ENCODE measurements at places on chromosomes 3 and 15.

- DNase-seq, result no peak
Observed at GRCh38 chr3:46936733-46937250, 39.8 kb downstream of the CCDC12 start.

- DNase-seq, result no peak
Observed at GRCh38 chr3:5019411-5020241, 40.4 kb downstream of the BHLHE40 start.

GRCh38 chr15:40510201-40510600 is 39.4 kb downstream of the CHST14 start:
- DNase-seq, result no peak

- DNase-seq, result no peak
Observed at GRCh38 chr15:33292717-33293307, 18.0 kb upstream of the RYR3 start.

- no peak for DNase-seq
Observed at GRCh38 chr3:13544293-13544831, 4.6 kb upstream of the FBLN2 start.

GRCh38 chr15:90711842-90712241 is 5.3 kb upstream of the BLM start:
- DNase-seq, result no peak

GRCh38 chr3:119690043-119690656 is 12.7 kb upstream of the CFAP91 start:
- DNase-seq, result no peak

- DNase-seq, result no peak
Observed at GRCh38 chr3:197253238-197253947, 45.0 kb downstream of the DLG1 start.

DNA sequence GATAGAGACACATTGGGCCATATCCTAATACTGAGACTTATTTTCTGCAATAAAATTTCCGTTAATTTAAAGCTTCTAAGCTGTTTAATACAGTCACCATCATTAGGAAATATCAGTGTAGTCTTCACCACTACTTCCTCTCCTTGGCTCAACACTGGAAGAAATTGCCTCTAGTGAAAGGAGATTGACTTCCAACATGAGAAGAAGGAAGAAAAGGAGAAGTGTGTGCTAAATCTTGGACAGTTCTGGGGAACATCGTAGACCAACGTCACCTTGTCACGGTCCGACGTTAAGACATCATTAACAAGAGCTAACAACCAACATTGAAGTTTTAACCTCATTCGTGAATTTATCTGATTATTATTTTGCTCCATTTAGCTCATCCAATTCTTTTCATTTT is 987.0 kb upstream of the CFAP20DC start:
- DNase-seq, result no peak

GRCh38 chr15:87731630-87732029 is 524.9 kb downstream of the NTRK3 start:
- no peak for DNase-seq

- no peak for DNase-seq
Observed at GRCh38 chr15:65903296-65904073, 34.2 kb downstream of the RAB11A start.

- DNase-seq, result no peak
Observed at GRCh38 chr3:107024551-107025026, 352.6 kb upstream of the CCDC54 start.

- DNase-seq, result no peak
Observed at GRCh38 chr15:68184616-68185480, 20.3 kb downstream of the CALML4 start.

GRCh38 chr15:34739346-34739745 is 15.5 kb downstream of the GJD2 start:
- DNase-seq, result no peak

- DNase-seq, result no peak
Observed at GRCh38 chr3:192382861-192383260, 344.5 kb downstream of the FGF12 start.

- DNase-seq, result no peak
Observed at GRCh38 chr15:43204016-43204901, 16.6 kb downstream of the EPB42 start.

DNA sequence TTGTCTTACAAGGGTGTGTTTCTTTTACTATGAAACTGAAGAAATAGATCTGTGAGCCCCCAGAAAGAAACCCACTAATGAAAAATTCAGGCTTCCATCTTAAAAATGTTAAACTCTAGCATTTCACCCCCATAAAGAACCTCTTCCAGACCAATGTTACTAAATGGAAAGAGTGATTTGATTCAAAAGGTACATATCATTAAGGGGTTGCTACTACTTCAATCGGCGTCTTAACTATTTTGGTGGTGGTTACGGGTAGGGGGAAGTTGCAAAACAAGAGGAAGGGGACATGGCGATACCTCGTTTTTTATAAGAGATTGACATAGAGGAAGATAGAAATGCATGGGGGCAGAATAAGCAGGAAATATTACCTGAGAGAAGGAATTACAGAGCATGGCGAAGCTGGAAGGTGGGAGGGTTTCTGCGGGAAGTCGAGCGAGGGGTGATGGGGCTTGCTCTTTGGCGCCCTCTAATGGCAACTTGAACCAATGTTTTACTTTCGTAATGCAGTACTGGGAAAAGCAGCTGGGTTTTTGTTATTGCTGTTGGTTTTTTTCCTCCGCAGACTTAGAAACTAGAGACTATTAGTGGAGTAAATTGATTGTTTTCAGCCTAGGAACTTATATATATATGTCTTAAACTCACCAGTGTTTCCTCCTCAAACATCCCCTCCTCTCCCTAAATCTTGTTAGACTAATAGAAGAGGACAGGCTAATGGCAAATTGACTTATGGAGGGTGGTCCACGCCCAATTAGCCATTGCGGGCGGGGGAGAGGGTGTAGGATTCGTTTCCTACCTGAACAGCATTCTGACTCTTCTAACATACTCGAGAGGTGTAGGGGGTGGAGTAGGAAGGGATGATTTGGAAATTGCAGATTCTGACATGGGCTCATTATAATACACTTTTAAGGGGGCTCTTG is 11.3 kb upstream of the SOX2 start:
- DNase-seq, result no peak

DNA sequence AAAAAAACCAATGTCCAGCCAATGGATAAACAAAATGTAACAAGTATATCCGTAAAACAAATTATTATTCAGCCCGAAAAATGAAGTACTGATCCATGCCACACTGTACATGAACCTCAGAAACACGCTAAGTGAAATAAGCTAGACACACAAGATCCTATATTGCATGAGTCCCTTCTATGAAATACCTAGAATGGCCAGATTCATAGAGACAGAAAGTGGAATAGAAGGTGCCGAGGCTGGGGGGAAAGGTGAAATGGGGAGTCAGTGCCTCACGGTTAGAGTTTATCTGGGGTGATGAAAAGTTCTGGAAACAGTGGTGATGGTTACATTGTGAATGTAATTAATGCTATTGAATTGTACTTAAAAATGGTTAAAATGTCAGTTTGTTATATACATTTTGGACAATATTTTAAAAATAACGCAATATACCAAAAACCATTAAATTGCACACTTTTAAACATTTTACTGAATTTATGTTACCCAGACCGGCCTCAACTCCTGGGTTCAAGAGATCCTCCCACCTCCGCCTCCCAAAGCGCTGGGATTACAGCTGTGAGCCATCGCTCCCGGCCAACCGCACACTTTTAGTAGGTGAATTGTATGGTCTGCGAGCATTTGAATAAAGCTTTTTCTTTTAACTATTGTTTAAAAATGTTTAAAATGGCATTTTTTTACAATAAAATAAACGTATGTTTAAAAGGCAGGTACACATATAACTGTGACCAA is 2.1 kb downstream of the RNF168 start:
- DNase-seq, result no peak

GRCh38 chr3:13570391-13571194 is 21.7 kb downstream of the FBLN2 start:
- DNase-seq, result no peak

- DNase-seq, result no peak
Observed at GRCh38 chr15:33354411-33354810, 43.6 kb downstream of the RYR3 start.

DNA sequence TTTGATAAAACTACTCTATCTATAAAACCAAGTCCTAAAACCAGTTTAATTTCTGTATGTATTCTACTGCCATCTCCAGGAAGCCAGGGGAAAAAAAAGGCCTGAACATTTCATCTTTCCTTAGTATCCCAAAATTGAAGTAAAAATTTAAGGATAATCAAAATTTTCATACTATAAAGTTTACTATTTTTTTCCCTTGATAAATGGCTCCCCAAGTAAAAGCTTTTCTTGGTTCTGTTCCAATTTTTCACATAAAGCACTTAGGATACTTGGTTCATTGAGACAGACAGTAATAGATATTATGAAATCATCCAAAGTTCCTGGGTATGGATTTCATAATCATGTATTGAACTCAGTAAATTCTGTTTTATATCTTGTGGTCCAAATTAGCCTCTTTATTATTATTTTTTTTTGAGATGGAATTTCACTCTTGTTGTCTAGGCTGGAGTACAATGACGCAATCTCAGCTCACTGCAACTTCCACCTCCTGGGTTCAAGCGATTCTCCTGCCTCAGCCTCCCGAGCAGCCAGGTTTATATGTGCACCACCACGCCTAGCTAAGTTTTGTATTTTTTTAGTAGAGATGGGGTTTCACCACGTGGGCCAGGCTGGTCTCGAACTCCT is 34.5 kb downstream of the ICE2 start:
- no peak for DNase-seq

DNA sequence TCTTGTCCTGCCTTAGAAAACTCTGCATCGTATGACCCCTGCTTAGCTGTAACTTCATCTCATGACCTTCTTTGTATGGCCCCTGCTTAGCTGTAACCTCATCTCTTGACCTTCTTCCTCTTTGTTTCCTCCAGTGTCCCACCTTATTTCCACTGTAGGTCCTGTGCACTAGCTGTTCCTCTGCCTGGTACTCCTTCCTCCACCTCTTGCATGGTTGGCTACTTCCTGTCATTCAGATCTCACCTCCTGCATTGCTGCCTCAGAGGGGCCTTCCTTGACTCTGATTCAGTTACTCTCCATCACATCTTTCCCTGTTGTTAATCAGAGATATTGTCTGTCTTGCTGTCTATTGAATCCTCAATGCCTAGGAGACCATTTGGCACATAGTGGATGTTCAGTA is 63.2 kb downstream of the PDE8A start:
- DNase-seq, result no peak

GRCh38 chr3:18211116-18211515 is 214.0 kb downstream of the SATB1 start:
- no peak for DNase-seq
